ENCODE measurements at places on chromosomes 6 and 20.

DNA sequence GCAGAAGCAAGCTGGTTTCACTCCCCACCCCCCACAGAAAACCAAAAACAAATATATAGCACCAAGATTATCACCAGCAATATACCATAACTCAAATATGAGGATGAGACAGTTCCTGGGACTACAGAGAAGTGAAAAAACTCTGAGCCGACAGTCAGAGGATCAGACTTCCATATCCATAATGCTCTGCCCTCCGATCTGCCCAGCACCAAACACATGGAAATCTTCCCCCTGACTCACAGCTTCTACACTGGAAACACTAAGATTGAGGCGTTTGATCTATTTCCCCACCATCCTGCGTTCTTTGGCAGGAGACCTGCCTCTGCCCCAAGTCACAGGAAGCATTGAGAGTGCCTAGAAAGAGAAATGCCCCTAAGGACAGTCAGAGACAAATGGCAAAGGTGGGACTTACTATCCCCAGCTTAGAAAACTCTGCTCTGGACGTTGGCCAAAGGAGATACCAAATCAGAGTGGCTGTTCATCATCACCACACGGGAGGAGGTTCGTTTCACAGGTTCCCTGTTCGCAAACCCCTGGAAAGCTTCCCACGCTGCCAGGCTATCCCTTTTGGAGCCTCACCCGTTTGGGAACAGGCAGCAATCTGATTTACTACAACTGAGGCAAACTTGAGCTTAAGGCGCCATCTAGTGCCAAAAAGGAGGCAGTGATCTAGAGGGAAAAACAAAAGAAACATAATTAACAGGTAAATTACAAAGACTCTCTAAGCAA lies 48.7 kb upstream of the SRSF6 start:
- DNase-seq: no peak

GRCh38 chr6:37658121-37658520 lies 39.6 kb downstream of the MDGA1 start:
- no peak for DNase-seq

- no peak for DNase-seq
Measured at GRCh38 chr6:16973051-16973450, 128.8 kb upstream of the STMND1 start.

DNA sequence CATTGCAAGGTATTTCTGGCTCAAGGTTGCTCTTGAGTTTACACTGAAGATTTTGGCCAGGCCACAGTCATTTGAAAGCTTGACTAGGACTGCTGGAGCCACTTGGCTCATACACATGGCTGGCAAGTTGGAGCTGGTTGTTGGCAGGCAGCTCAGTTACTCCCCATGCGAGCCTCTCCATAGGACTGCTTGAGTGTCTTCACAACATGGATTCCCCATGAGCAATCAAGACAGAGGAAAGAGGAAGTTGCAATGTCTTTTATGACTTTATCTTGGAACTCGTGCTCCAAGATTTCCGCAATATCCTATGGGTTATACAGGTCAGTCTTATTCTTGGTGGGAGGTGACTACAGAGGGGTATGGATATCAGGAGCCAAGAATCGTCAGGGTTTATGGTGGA lies 1.4 kb upstream of the MANBAL start:
- DNase-seq: no peak
